Activated CD4-positive, alpha-beta T cell treated with anti-CD3 and anti-CD28 coated beads for 24 hours (primary cell): ENCODE measurements at places on chromosomes 5 and 9.

DNA sequence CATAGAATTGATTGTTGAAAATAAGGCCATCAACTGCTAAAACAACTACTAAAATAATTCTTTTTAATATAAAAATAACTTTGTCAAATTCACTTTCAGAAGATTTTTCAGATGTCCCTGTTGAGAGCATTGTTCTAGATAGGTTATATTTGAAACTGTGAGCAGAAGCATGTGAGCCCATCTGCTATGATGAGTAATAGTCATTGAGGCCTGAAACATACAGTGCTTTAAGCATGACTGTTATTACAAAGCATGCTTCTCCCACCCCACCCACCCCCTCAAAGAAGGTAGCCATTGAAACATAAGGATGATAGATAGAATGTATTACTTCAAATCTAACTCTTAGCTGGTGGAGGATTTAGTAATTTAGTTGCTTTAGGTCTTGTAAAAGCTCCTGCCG, 86.0 kb downstream of the UHRF2 start:
- DNase-seq = no peak

DNA sequence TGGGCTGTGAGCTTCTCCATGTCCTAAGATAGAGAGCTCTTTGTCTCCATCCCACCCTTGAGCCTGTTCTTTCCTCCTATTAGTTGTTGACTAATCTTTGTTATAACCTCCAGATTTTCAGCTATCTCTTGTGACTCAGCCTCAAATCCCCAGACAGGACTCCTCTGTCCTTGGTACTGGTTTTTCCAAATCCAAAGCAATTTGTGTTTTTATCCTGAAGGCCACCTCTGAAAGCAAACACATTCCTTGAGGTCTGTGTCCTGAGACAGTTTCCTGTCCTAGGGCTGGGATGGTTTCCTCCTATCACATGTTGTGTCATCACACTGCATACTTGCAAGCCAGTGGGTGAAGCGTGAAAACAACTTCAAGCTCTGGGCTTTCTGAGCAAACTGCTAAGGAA, 8.5 kb downstream of the TNC start:
- no peak for DNase-seq

DNA sequence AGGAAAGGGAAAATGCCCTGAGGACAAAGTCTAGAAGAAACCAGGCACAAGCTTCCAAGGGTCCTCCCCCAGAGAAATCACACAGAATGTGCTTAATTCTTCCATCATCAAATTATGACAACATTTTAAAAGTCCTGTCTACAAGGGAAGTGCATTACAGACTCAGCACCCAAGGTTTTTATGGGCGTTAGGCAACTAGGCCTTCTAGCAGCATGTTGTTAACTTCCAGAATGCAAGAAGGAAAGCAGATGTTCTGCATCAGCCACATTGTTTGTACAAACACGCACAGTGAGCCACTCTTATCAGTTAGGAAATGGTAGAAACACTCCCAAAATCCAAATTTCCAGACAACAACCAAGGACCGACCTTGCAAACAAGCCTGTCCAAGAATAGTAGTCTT, 26.5 kb downstream of the SMC5 start:
- no peak for DNase-seq

- no peak for DNase-seq
Measured at GRCh38 chr9:21097817-21098216, 20.1 kb upstream of the IFNB1 start.

DNA sequence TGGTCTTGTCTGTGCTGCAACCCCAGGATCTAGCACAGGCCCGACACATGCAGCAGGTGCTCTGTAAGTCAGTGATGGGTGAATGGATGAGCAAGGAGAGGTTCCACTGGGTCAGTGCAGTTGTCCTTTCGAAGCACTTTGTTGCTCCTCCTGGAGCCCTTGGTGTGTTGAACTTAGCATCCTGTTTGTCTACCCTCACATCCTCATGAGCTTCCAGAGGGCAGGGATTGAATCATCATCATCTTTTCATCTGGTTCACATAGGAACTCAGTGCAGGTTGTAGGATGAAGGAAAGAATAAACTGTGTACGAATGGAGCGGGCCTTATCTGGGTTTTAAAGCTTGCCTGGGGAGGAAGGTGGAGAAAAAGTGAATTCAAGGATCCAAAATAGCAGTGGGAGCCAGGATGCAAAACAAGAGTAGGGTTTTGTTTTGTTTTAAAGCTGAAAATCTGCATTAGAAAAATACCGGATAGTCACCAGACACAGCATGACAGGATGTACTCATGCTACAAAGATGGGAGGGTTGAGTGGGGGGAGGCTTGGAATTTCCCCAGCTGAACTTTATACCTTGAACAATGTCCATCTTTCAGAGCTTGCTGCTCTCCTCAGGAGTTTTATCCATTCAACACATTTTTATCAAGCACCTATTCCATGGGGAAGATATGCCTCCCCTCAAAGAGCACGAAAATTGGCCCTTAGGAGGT, 55.8 kb downstream of the PTTG1 start:
- DNase-seq = no peak

DNA sequence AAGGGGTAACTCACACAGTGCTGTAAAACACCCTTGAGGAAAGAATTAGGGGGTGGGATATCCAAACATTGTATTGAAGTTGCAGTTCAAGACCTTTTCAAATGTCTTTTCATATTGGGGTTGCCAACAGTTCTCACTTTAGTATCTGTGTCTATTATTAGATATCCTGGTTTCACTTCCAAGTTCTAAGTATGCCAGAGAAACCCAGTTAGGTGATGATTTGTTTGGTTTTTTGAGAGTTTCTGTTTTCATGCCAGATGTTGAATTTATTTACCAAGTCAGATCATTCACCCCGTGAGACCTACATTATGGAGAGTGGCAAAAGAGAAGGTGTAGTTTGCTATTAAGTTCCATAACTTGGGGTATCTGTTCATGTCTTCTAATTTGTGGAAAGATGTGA, 64.5 kb downstream of the C9orf152 start:
- DNase-seq = no peak

DNA sequence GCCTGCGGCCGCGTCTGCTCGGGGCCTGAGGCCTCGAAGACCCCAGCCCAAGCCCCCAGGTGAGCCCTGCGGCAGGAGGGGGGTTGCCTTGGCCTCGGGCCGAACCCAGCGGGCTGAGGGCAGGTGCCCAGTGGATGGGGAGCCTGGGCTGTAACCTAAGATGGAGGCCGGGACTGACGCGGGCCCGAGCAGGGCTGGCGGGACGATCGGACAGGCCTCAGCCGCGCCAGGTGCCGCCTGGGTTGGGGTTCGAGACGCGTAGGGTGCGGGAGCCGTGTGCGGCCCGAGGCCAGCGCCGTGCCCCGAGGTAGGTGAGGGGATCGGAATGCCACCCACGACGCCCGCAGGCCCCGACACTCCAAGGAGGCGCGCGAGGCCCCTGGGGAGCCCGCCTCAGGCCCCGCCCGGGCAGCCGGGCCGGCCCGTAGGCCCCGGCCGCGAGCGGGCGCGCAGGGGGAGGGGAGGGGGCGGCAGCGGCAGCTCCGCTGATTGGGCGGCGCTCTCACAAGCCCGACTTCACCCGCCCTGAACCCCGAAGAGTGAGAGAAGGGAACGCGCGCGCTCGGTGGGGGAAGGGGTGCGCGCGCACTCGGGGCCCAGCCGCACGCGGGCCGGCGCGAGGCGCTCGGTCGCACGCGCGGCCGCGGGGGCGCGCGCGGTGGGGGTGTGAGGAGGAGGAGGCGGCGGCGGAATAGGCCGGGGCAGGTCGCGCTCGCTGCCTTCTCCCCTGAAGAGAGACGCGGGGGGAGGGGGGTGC, at the start of gene NSD1:
NSD1 (plus strand) TSS at position 678 of the 757 bp plus-strand sequence. CDS start 1,331 bp downstream, outside the sequence.
- DNase-seq = peak; percentile 84

- no peak for DNase-seq
Measured at GRCh38 chr5:173880306-173880985, 7.7 kb upstream of the CPEB4 start.

DNA sequence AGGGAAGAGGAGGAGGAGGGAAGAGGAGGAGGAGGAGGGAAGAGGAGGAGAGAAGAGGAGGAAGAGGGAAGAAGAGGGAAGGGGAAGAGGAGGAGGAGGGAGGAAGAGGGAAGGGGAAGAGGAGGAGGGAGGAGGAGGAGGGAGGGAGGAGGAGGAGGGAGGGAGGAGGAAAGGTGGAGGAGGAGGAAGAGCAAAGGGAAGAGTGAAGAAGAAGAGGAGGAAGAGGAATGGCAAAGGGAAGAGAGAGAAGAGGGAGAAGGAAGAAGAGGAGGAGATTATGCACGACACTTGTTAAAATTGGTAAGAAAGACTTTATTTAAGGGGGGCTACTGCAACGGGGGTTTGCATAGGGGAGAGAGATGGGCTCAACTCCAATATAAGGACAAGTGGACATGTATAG, 221.2 kb downstream of the SLIT3 start:
- no peak for DNase-seq

GRCh38 chr5:37774912-37775483, 64.8 kb downstream of the GDNF start:
- no peak for DNase-seq

- no peak for DNase-seq
Measured at GRCh38 chr9:13920557-13920956, 393.4 kb downstream of the NFIB start.

DNA sequence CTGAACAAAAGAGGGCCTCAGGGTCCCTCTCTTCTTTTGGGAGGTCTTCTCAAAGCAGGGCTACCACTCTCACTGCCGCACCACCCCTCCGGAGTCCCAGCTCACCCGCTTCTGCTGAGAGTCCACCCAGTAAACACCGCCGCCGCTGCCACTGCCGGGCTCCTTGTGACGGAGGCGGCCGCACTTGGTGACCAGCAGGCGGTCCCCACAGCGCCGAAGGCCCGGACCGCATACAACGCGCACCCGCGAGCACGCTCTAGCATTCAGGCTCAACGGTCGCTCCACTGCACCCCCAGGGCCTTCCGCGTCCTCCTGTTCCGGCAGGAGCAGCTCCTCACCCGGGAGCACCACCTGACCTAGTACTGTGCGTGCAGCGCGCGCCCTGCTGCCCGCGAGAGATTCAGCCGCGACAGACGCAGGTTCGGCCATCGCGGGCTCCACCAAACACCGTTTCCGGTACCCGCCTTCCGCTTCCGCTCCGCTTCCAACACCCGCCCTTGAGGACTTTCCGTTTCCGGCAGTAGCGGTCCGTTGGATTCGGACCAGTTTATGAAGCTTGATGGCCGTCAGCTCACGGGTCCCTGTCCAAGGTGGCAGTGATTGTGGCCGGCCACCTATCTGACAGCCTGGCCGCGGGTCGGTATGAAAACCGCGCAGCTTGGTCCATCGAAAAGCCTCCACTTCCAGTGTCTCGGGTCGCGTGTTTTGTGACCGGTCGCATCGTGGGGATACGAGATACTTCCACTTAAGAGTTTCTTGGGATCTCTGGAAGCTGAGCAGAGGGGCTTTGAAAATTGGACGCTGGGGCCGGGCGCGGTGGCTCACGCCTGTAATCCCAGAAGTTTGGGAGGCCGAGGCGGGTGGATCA, at the start of gene EXOSC3:
EXOSC3 (minus strand) TSS at position 449 of the 868 bp plus-strand sequence; CDS start at position 429, 20 bp downstream.
- DNase-seq = peak; percentile 74

DNA sequence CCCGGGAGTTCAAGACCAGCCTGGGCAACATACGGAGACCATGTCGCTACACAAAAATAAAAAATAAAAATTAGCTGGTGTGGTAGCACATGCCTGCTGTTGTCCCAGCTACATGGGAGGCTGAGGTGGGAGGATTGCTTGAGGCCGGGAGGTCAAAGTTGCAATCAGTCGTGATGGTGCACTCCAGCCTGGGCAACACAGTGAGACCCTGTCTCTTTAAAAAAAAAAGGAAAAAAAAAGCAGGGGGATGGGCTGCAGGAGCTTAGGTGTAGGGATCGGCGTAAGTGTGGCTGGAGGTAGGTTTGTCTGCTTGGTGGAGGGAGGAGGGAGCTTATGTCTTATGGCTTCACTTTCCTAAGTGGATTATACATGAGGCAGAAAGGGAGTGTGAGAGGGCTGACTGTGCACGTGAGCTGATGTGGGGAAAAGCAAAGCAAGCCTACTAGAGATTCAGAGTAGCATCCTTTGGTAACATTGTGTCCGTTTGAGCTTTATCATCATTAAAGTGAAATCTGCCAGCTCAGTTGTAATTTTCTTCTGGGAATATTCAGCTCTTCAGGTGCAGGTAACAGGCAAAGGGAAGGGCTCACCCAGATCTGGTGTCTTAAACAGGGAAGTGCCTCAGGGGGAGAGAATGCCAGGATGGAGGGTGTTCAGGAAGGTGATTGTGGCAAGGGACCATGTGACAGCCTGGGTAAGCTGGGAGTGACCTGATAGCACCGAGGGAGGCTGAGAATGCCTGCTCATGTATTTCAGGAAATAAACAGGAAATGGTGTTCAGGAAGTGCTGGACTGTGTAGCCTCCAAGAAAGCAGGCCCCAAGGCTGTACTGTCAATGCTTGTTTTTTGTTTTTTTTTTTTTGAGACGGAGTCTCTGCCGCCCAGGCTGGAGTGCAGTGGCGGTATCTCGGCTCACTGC, 17.6 kb upstream of the SETX start:
- no peak for DNase-seq

- no peak for DNase-seq
Measured at GRCh38 chr5:11719888-11720481, 184.3 kb downstream of the CTNND2 start.

- DNase-seq = no peak
Measured at GRCh38 chr9:109906766-109907382, 126.9 kb downstream of the PALM2AKAP2 start.

GRCh38 chr5:75138689-75139088, 86.3 kb upstream of the GCNT4 start:
- no peak for DNase-seq

DNA sequence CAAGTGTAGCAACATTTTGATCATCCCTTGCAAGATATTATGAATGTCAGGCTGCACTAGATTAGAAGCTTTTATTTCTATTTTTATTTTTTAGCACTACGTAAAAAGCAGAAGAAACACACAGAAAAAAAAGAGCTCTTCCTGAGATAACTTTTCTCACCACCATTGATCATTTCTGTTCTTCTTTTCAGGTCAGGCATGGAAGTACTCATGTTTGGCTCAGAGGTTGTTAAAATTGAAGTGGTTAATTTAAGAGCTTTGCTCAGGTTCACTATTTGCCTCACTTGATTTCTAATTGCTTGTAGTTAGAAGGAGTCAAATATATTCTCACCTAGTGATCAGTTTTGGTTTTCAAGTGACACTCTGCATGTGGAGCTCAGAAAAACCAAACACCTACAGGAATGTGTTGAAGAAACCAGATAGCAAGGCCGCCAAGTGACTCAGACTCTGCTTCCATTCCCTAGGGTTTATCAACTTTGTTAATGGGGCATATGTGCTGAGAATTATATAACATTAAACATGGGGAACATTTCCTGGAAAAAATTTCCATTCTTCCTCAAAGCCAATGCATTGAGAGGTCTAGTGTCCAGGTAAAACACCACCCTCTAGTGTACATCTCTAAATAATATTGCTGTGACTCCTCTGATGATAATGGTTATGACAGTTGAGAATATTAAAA, 679.8 kb downstream of the CETN3 start:
- no peak for DNase-seq

- DNase-seq = no peak
Measured at GRCh38 chr5:122871661-122872060, 26.2 kb downstream of the SNX24 start.

DNA sequence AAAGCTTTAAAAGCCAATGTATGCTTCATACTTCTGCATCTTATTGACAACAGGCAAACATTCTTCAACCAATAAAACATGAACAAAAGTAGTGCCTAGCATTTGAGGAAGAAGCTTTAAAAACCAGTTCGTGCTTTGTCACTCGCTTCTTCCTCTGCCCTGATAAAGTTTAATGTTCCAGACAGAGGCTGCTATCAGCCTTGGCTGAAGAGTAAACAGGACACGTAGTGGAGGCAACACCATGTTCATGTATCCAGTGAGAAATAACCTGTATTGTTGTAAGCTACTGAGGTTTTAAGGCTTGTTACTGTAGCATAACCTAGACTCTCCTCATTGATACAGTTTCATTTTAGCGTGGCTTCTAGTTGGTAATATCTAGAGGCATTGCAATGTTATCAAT, 3.2 kb upstream of the FUBP3 start:
- no peak for DNase-seq

GRCh38 chr9:107942291-107942690, 452.7 kb upstream of the KLF4 start:
- DNase-seq = no peak
